SK-N-SH (cell line): ENCODE measurements at places on chromosomes 6 and 20.

DNA sequence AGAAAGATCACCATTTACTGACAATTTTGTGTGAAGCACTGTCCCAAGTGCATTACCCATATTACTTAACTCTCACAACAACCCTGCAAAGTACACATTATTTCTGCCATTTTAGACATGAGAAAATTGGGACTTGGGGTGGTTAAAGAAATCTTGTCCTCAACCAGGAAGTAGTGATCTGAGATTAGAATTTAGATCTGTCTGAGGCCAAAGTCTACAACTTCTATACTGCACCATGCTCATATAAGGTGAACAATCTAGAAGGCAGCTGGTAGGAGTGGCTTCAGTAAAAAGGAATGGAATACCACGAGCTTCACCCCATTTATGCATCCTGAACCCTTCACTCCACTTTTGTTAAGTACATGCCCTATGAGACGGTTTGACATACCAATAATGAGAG is 87.6 kb downstream of the QRSL1 start:
- no peak for DNase-seq
- H3K4me1 ChIP-seq = no peaks in the 10 kb centered on the region
- H3K27me3 ChIP-seq = no peaks in the 10 kb centered on the region
- no peak overlapping the region for H3K27ac ChIP-seq

DNA sequence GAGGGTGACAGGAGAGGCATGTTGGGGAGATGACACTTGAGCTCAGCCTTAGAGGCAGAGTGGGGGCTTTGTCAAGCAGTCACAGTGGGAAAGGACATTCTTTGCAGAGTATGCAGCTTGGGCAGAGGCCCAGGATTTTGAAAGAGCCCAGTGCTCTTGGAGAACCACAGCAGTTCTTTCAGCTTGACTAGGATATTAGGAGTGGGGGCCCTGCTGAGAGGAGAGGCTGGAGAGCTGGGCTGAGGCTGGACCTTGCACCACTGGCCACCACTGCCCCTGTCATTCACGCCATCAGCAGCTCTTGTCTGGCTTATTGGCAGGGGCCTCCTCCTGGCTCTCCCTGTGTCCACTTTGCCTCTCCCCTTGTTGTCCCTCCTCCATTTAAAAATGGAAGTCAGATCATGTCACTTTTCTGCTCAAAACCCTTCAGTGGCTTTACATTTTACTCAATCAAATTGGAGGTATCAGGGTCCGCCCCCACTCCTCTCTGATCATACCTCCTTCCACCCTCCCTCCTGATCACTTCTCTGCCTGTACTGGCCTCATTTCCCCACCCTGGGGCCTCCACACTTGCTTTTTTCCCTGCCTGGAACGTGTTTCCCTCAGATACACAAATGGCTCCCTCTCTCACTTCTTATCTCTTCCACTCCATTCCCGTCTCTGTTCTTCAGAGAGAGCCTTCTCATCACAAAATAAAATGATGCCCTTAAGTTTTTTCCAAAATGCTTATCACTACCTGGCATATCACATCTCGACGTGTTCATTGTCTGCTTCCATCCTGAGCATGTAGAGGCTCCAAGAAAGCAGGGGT is 10.5 kb downstream of the MANBAL start:
- peaks cover 21% of the 10 kb centered on the region; the same call in 1 of the 2 replicates for H3K4me1 ChIP-seq
- DNase-seq = no peak
- no peak overlapping the region for H3K27ac ChIP-seq
- no peaks in the 10 kb centered on the region for H3K27me3 ChIP-seq
- H3K4me3 ChIP-seq = no peak overlapping the region
- H3K36me3 ChIP-seq = peaks cover 37% of the 10 kb centered on the region

- H3K4me1 ChIP-seq = no peaks in the 10 kb centered on the region
- H3K36me3 ChIP-seq = no peaks in the 10 kb centered on the region
- H3K27me3 ChIP-seq = no peaks in the 10 kb centered on the region
- H3K27ac ChIP-seq = no peak overlapping the region
- H3K4me3 ChIP-seq = no peak overlapping the region
Measured at GRCh38 chr6:119881416-119881815, 531.9 kb upstream of the MAN1A1 start.

- H3K27me3 ChIP-seq = no peaks in the 10 kb centered on the region
- H3K4me3 ChIP-seq = no peak overlapping the region
- no peak overlapping the region for H3K27ac ChIP-seq
- H3K4me1 ChIP-seq = peaks cover 4% of the 10 kb centered on the region
Measured at GRCh38 chr6:33671744-33672072, 39.8 kb downstream of the UQCC2 start.

DNA sequence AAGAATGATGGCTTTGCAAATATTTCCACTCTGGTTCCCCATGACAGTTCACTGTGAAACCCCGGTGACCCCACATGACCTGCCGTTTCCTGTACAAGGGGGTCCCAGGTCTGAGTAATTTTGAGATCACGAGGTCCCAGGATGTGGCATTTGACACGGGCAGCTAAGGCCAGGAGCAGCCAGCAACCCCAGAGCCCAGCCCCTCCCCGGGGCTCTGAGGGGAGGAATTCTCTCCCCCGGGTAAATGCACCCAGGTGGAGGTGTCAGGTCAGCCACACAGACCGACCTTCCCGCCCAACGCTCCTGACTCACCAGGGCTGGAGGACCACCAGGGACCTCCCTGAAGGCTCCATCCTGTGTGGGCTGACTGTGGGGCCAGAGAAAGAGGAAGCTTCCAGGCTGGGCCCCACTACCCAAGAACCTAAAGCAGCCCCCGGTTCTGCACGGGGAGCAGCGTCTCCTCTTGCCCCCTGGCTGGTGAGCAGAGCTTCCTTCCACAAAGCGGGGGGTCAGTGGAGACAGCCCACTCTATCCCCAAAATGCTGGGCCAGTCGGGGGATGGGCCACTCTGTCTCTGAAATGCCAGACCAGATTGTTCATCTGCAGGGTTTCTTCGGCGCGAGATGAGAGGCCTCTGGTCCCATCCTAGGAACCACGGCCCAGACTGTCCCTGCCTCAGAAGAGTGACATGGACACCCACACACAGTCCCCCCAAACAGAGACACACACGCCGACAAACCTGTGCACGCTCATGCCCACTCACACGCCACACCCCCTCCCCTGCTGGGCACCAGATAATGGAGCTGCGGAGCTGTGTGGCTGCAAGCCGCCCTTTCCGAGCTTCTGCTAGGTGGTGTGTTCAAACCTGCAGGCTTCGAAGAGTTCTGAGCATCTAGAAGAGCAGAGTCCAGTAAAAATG is 23.4 kb upstream of the SLCO4A1 start:
- H3K27me3 ChIP-seq = no peaks in the 10 kb centered on the region
- DNase-seq = no peak
- H3K27ac ChIP-seq = no peak overlapping the region

GRCh38 chr6:169932491-169932890 is 181.1 kb downstream of the ERMARD start:
- H3K36me3 ChIP-seq = no peaks in the 10 kb centered on the region
- DNase-seq = no peak
- no peaks in the 10 kb centered on the region for H3K27me3 ChIP-seq
- no peak overlapping the region for H3K4me3 ChIP-seq
- H3K4me1 ChIP-seq = peaks cover 13% of the 10 kb centered on the region; the same call in 1 of the 2 replicates

GRCh38 chr6:148629181-148629580 is 117.6 kb upstream of the UST start:
- DNase-seq = no peak

DNA sequence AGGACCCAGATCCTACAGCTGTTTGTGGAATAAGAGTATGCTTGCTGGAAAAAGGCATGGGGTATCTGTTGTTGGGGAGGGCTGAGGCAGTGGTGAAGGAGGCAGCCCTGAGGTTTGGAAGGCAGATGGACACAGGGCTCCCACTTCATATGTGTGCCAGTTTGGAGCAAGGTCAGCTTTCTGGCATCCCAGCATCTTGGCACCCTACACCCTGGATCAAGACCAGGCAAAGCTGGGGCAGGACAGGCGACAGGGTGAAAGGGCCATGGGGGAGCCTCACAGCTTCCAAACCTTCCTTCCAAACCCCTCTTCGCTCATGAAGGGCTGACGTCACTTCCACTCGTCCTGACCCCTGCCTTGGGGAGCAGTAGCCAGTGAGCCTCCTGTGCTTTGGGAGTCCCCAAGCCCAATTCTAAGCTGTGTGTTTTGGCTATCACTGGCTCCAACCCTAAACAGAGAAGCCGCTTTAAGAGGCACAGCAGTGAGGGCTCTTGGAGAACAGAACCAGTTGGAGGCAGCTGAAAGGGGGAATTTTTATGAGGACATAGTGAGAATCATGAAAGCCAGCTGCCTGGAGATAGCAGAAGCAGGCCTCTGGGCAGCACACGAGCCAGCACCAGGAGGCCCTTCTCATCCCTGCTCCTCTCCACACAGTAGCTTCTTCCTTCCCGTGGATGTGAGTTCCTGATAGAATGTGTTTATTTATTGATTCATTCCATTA is 448.6 kb upstream of the CDH4 start:
- no peak overlapping the region for H3K27ac ChIP-seq
- H3K4me3 ChIP-seq = no peak overlapping the region
- H3K36me3 ChIP-seq = no peaks in the 10 kb centered on the region
- no peak for DNase-seq

- no peaks in the 10 kb centered on the region for H3K36me3 ChIP-seq
- H3K4me3 ChIP-seq = no peak overlapping the region
- H3K4me1 ChIP-seq = no peaks in the 10 kb centered on the region
- no peaks in the 10 kb centered on the region for H3K27me3 ChIP-seq
- no peak overlapping the region for H3K27ac ChIP-seq
- DNase-seq = no peak
Measured at GRCh38 chr6:116074732-116075390, 14.2 kb upstream of the FRK start.

GRCh38 chr6:81609736-81610135 is 142.7 kb downstream of the TENT5A start:
- no peak for DNase-seq
- H3K4me3 ChIP-seq = no peak overlapping the region
- H3K27ac ChIP-seq = no peak overlapping the region
- no peaks in the 10 kb centered on the region for H3K27me3 ChIP-seq
- no peaks in the 10 kb centered on the region; the same call in 1 of the 2 replicates for H3K4me1 ChIP-seq
- H3K36me3 ChIP-seq = no peaks in the 10 kb centered on the region

DNA sequence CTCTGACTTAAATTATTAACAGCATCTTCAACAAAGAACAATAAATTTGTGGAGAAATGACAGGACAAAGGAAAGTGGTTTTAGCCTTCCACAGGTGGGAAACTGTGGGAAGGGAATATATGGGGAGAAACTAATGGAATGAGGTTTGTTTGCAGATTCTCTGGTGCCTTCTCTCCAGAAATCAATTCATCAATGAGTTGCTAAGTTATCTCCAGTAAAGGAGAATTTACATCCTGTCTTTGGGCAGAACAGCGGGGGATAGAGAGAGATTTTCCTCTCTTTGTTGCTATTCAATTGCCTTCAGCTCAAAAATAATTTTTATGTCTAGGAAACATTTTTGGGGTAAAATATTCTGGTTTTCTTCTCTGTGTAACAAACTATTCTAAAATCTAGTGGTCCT is 36.9 kb upstream of the LCA5 start:
- H3K27ac ChIP-seq = no peak overlapping the region
- no peaks in the 10 kb centered on the region for H3K36me3 ChIP-seq
- no peak overlapping the region for H3K4me3 ChIP-seq
- H3K27me3 ChIP-seq = no peaks in the 10 kb centered on the region

DNA sequence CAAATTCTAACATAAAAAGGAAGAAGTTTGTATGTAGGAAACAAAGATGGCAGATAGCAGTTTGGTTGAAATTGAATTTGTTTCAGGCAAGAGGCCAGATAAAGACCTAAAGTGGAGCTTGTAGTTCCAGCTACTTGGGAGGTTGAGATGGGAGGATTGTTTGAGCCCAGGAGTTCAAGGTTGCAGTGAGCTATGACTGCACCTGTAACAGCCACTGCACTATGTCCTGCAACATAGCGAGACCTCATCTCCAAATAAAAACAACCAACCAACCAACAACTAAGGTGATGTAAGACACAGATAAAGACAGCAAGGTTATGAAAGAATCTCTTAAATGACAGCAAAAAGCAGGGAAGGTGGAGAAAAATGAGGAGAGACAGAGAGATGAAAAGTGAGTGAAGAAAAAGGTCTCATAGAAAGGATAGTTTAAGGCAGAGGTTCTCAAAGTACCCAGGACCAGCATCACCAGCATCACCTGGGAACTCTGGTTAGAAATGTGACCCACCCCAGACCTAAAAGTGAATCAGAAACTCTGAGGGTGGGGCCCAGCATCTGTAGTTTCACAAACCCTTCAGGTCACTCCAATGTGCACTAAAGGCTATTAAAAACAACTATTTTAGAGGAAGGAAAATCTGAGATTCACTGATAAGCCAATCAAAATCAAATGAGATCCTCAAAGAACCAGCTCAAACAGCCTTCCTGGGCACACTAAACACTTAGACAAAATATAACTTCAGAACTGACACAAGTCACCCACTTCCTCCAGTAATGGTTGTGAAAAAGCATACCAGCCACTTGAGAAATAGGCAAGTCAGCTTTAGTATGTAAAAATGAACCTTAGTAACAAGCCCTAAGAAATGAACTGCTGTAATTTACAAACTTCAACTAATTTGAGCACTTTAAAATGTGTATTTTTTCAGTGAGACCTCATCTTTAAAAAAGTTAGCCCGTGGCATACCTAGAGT is 57.6 kb downstream of the FAM184A start:
- no peak for DNase-seq
- no peaks in the 10 kb centered on the region for H3K36me3 ChIP-seq
- H3K4me3 ChIP-seq = no peak overlapping the region
- H3K27ac ChIP-seq = no peak overlapping the region
- no peaks in the 10 kb centered on the region for H3K4me1 ChIP-seq
- no peaks in the 10 kb centered on the region for H3K27me3 ChIP-seq

DNA sequence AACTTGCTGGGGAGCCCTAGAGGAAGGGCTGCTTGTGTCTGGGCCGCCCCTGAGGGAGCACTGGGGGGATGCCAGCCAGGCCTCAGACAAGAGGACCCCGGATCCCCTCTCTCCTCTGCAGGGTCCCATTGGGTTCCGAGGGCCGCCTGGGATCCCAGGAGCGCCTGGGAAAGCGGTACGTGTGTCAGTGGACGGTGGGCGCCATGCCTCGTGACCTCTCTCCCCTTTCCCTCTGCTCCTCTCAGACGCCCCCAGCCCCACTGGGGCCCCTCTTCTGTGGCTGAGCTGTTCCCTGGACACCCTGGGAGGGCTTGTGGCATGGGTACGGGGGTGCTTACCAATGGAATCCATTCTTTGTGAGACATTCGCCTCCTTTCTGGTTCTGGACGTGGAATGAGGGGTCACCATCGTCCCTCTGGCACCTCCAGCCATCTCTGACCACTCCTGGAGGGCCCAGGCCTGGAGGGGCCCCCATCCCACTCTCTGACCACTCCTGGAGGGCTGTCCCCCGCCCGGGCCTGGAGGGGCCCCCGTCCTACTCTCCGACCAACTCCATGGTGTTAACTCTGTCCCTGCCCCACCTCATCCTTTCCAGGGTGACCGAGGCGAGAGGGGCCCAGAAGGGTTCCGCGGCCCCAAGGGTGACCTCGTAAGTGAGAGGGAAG is 9.9 kb downstream of the COL9A3 start:
- H3K4me1 ChIP-seq = peaks cover 5% of the 10 kb centered on the region; the same call in 1 of the 2 replicates
- no peak overlapping the region for H3K4me3 ChIP-seq
- no peaks in the 10 kb centered on the region for H3K27me3 ChIP-seq
- H3K36me3 ChIP-seq = no peaks in the 10 kb centered on the region
- DNase-seq = no peak

GRCh38 chr6:141657812-141658211 is 474.9 kb upstream of the GJE1 start:
- no peaks in the 10 kb centered on the region for H3K4me1 ChIP-seq
- no peak overlapping the region for H3K4me3 ChIP-seq
- H3K36me3 ChIP-seq = no peaks in the 10 kb centered on the region
- H3K27ac ChIP-seq = no peak overlapping the region

- H3K27me3 ChIP-seq = 0 out of 2 replicates have a peak, but pooled peaks cover 6% of the 10 kb centered on the region
- no peaks in the 10 kb centered on the region for H3K4me1 ChIP-seq
- no peak for DNase-seq
- H3K4me3 ChIP-seq = no peak overlapping the region
- no peak overlapping the region for H3K27ac ChIP-seq
Measured at GRCh38 chr6:70234561-70235236, 68.2 kb downstream of the COL9A1 start.
